NCI-H2107 (cell line): ENCODE measurements at places on chromosomes 3 and 15.

DNA sequence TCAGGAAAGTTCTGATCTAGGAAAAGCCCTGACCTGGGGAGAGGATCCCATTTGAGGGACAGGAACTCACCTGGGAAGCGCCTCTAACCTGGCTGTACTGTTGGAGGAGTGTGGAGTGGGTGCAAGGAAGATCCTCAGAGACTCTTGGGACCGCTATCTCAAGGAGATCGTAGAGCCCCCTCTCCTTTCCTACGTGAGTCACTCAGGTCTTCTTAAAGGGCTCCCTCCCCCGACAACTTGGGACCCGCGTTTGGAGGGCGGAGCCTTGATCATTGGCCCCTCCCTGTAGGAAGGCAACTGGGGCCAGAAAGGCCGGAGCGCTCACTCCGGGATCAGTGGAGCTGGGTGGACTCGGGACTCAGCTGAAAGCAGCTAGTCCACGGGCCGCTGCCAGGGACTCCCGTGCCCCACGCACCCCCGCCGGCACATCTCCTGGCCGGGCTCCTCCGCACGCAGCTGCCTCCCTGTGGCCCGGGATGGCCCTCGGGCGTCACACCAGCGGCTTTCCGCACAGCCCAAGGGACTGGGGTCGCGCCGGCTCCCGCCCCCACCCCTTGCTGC, 520 bp downstream of the SLC26A6 start:
- no peak for DNase-seq

- DNase-seq, result no peak
These were observed 2.0 kb downstream of the SIDT1 start for GRCh38 chr3:113534365-113534764.

GRCh38 chr3:53167418-53168174, 6.6 kb downstream of the PRKCD start:
- no peak for DNase-seq

GRCh38 chr3:156135921-156136638, 15.7 kb downstream of the KCNAB1 start:
- no peak for DNase-seq

DNA sequence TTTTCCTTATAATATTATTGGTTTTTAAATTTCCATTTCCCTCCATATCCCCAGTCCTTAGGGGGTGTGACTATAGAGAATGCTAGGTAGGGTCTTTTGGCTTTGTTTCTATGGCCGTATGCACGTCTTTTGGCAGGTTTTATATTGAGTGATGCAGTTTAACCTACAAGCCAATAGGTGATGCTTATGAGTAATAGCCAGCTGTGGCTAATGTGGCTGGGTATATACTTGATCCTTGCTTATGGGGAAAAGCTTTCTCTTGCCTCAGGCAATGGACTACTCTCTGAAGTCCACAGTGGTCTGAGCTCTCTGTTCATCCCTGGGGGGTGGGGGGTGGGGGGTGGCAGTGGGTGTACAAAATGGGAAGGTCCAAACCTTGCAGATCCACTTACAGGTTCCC, 223.9 kb downstream of the MFSD1 start:
- no peak for DNase-seq

GRCh38 chr3:147816752-147817151, 407.6 kb downstream of the ZIC1 start:
- DNase-seq, result no peak

DNA sequence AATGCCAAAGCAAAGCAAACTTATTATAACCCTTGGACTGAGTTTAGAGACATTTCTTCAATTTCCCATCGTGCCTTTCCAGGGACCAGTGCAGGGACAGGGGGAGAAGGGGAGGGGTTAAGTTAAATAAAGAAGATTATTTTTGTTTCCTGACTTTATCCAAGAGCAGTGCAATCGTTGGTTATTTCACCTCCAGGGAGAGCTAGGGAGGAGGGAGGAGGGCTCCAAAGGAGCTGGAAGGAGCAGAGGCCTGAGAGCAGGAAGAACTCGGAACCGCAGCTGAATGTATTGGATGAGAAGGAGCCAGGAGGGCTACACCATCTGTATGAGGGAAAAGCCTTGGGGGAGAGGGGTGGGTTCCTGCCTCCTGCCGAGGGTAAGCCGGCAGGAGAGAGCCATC, 20.7 kb downstream of the HAPLN3 start:
- no peak for DNase-seq

- no peak for DNase-seq
These were observed 82.5 kb downstream of the RFTN1 start for GRCh38 chr3:16430717-16431630.

DNA sequence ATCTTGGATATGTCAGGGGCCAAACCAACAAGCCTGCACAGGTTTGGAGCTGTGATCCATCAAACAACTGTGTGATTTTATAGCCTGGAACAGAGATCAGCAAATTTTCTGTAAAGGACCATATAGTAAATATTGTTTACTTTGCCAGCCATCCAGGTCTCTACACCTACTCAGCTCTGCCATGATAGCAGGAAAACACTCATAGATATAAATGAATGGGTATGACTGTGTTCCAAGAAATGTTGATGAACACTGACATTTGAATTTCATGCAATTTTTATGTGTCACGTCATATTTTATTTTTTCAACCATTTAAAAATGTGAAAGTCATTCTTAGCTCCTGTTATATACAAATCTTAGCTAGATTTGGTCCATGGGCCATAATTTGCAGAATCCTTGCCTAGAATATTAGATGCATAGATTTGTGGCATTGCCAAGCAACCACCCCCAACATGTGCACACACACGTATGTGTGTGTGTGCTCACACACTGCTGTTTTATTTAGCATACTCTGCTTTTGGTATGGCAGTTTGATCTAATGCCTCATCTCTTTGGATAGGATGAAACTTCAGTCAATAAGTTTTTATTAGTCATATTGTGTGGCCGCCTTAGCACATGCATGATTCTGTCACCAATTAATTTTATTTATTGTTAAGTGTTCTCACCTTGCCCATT, 6.4 kb downstream of the ATXN7 start:
- DNase-seq, result no peak

DNA sequence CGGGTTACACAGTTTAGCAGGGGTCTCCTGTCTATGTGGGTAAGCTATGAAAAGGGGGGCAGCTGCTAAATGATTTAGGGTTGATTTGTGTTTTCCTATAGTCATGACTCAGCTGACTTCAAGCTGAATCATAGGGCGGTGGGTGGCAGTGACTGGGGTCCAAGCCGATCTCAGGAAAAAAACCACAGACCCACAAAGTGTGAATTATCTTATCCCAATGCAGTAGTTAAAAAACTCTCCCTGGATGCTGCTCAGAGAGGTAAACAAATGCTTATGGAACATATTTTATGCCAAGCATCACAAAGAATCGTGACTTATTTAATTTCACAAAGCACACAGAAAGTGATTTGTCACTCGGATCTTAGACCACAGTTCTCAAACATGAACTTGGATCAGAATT, 18.4 kb upstream of the TOPAZ1 start:
- DNase-seq, result no peak

- no peak for DNase-seq
These were observed 126.8 kb downstream of the RORA start for GRCh38 chr15:61102281-61102680.

GRCh38 chr3:42667096-42667522, 13.6 kb downstream of the ZBTB47 start:
- DNase-seq, result no peak

GRCh38 chr15:57272771-57273357, 103.4 kb upstream of the CGNL1 start:
- no peak for DNase-seq

GRCh38 chr15:71599418-71600151, 210.8 kb upstream of the NR2E3 start:
- DNase-seq, result no peak

GRCh38 chr3:187896646-187897045, 151.4 kb upstream of the BCL6 start:
- no peak for DNase-seq

DNA sequence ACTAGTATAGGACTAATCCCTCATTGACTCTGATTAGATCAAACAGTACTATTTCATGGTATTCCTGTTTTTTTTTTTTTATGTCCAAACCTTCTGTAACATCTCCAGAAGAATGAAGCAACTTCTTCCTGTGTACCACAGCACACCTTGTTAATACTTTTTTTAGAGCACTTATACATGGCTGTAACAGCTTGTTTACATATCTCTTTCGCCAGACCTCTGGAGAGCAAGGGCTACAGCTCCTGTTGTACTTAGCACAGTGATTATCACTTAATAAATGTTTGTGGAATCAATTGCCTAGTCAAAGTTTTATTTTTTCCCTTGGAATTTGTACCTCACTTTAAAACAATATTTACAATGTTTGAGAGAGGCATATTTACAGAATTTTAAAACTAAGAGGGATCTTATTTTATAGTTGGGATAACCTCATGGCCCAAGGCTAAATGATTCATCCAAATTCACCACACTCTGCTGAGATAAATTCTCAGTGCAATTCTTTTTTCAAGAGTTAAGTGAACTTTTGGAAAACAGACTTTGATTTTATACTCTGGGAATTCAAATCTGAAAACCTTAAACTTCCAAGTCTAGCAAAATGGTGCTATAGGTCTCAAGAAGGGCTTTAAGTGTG, 9.2 kb upstream of the GATM start:
- DNase-seq, result no peak

- DNase-seq, result no peak
These were observed 42.4 kb upstream of the CMC1 start for GRCh38 chr3:28198974-28199373.
